ENCODE measurements at places on chromosomes 6 and 20.

DNA sequence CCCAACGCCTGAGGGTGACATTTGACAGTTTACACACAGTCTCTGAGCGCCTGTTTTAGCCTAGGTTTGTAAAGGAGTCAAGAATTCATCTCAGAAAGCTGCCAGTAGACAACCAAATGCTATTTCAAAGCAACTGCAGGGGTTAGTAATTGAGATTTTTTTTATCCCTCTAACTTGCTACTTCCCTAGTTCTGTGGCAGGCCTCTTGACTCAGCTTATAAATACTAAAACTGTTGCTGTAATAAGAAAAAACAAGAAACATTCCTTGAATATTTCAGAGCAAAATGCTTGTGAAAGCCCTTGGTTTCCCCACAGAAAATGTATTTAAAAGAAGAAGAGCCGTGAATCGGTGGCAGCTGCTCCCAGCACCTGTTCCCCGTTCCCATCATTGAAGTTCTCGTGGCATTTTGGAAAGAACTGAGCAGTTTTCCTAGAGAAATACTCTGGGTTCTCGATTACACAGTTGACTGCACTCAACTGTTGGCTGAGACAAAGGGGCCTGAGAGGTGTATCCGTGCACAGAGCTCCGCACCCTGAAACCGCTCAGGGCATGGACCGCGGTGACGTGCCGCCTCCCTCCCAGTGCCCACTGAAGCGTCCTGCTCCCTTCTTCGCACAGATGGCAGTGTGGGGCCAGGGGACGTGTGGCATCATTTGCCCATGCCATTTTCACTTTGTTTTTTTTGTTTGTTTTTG, 20.9 kb downstream of the DLL1 start:
- DNase-seq, result no peak

- no peak for DNase-seq
Measured at GRCh38 chr6:29216528-29216927, 45.8 kb downstream of the OR2J2 start.

GRCh38 chr6:1524040-1524480, 85.7 kb upstream of the FOXC1 start:
- DNase-seq, result no peak

DNA sequence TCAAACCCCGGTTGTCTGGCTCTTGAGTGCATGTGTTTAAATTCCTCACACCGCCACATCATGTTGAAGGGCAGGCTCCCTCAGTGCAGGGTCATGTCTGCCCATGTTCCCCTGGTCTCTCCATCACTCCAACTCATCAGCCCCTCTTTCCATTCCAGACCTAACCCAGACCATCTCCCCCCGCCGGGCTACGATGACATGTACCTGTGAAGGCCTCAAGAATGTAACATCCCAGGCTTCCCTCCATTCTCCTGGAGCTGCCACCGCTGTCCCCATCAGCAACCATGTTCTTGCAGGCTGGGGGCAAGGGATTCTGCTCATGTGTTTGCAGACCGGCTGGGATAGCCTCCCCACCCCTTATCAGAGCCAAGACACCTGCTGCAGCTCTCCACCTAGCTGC, 19.9 kb downstream of the TMEM74B start:
- DNase-seq, result no peak

GRCh38 chr6:71399279-71399678, 110.7 kb downstream of the OGFRL1 start:
- no peak for DNase-seq

DNA sequence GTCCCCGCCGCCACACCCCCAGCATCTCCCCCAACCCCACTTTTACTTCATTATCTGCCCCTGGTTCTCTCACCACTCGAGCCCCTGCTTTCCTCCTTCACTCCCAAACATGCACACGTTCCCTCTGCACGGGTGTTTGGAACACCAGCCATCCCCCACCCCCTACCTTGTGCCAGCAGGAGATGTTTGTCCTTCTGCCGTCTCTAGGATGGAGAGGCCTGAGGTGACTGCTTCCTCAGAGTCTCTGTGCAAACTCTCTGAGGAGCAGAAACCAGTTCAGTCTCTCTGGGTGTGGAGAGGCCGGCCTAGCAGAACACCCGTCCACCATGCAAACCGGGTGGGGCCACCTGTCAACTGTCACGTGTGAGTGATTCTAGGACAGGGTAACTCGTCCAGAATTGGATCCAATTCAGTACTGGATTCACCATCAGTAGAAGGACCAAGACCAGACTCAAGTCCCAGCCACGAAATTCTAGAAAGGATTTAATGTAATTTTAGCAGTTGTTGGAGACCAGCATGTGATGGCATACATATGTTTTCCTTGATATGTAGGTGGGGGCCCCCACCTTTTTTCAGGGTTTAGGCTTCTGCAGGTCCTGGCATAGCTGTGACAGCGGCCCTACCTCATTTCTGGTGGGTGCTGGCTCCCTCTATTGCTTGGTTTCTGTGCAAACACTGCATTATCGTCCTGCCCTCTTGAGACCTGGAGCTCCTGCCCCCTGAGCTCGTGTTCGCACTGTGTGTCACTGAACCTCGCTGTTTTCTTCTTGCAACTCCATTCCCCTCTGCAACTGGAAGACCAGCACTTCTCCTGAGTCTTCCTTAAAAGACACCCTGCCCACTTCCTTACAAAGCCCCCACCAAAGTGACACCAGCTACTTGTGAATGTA, at the start of gene RAET1E:
Gene RAET1E, minus strand, starts transcription at position 259 of the 890 bp plus-strand sequence. CDS start 7,212 bp downstream, outside the sequence.
- DNase-seq, result no peak

DNA sequence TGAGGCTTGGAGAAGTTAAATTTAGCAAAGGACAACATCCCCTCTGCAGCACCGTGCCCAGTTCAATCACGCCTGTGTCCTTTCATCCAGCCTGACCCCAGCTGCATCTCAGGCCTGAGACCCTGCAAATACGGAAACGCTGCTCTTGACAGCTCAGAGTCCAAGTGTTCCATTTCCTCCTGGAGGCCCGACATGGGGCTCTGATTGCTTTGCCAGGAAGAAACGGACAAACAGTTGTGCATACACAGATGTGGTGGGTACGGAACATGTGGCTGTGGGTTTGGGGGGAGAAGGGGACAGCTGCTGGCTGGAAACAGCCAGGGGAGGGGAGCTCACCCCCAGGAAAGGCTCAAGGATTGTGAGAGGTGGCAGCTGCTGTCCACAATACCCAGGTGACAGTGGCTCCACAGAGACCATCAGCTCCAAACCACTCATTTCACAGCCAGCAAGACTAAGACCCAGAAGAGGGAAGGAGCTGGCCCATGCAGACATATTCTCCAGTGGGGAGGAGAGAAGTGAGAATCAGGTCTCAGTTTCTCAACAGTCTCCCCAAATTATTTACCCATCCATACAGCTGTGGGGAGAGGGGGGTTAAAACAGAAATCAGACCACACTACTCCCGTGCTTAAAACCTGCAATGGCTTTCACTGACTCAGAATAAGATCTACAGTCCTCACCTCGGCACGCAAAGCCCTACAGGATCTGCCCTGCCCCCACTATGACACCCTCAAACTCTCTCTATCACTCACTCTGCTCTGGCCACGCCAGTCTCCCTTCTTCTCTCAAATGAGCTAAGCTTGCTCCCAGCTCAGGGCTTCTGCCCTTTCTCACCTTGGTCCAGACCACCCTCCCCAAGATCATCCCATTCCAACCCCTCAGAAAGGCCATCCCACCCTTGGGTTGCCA, 89.1 kb downstream of the PREX1 start:
- no peak for DNase-seq

DNA sequence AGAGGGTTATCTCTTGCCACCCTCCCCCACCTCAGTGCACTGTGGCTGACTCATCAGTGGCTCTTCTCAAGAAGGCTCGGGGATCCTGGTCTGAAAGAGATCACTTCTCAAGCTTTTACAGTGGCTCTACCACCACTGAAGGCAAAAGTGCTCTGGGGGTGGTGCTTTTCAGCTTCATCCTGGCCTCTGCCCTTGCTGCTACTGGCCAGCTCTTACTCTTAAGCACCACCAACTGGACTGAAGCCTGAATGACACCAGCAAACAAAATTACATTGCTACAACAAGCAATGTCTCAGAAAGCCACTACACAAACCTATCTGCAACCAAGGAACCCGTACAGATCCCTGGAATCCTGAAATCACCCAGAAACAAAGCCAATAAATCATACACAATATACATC, 402.1 kb downstream of the EPHA7 start:
- DNase-seq, result peak; percentile 18

- no peak for DNase-seq
Measured at GRCh38 chr6:14092316-14092715, 25.3 kb upstream of the CD83 start.

DNA sequence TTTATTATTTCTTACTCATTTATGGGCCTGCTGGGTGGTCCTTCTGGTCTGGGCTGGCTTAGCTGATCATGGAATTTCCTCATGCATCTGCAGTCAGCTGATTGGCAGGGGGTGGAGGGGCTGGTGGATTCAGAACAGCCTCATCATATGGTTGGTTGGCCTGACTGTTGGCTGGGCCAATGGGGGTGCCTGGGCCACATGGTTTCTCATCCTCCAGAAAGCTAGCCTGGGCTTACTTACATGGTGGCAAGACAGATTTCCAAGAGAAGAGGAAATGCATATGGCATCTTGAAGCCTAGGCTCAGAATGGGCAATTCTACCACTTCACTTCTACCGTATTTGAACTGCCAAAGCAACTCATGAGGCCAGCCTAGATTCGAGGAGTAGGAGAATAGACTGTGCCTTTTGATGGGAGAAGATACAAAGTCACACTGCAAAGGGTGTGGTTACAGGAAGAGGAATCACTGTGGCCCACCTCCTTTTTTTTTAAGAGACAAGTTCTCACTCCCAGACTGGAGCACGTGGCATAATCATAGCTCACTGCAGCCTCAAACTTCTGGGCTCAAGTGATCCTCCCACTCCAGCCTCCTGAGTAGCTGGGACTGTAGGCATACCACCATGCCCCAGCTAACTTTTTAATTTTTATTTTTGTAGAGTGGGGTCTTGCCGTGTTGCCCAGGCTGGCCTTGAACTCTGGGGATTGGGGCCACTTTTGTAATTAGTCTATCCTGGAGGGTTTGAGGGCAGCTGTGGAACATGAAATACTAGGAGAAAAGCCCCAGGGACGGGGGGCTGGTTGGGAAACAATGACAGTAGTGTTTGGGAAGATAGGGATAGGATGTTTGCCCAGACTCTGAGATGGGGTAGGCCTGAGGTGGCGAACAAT, 47.6 kb upstream of the RNF24 start:
- DNase-seq, result no peak

- DNase-seq, result no peak
Measured at GRCh38 chr6:25608558-25609174, 43.3 kb upstream of the SCGN start.

DNA sequence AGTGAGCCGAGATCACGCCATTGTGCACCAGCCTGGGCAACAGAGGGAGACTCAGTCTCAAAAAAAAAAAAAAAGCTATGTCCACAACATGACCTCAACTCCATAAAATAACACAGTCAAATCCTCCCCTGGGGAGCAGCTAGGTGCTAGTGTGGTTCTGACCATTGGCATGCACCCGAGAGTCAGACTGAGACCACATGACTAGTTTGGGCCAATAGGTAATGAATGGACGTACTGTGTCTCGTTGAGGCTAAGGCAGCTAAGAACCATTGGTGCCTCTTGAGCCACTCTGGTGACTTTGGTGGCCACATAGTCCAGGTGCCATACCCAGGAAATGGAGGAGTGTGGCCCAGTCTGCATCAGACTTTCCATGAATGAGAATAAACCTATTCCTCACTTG, 40.3 kb downstream of the ATP9A start:
- DNase-seq, result no peak

DNA sequence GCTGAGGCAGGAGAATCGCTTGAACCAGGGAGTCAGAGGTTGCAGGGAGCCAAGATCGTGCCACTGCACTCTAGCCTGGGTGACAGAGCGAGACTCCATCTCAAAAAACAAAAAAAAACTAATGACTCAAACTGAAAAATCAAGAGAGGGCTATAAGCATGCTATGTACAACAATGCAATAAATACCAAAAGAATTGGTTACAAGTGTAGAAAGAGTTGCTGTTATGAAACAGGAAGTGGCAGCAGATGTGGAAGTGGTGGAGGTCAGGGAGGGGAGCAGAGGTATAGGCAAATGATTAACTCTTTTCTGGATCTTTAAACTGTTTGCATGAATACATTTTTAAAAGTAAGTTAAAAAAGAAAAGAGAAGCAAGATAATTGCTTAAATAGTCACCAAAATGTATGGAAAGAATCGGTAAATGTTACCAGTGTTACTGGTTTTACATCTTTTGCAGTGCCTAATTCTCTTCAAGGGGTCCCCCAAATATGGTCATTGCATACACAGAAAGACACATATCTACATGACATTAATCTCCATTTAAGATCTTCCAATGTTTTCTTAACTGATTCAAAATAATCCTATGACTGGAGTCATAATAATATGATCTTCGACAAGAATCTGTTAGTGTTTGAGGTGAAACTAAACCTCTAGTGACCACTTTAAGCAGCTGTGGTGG, 15.0 kb downstream of the CALHM6 start:
- DNase-seq, result no peak

- no peak for DNase-seq
Measured at GRCh38 chr20:24739746-24740145, 209.3 kb upstream of the CST7 start.

DNA sequence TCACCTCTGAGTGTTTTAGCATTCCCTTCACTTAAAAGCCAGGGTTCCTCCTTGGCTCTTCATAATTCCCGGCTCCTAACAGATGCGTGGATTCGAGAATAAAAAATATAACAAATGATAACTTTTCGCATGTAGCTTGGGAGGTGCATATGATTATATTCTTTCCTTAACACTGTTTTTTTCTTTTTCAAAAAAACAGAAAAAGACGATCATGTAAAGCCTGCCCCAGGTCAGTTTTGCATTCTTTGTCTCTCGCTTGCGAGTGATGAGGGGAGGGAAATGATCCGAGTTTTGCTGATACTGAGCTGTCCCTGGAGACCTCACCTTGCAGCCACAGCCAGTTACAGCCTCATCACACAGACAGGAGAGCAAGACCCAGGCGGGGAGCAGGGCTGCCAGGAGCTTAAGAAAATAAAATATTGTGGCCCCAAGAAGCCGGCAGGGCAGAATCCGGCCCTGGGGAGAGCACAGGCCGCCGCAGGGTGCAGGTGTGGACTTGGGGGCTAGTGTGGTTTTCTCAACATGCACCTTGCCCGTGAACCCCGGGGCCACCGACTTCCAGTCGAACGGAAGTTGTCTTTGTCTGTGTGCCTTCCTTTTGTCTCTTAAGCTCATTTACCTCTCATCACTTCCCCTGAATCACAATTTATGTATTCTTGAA, 301.8 kb downstream of the TAF4 start:
- no peak for DNase-seq

GRCh38 chr6:6495851-6496250, 92.7 kb upstream of the LY86 start:
- DNase-seq, result no peak

DNA sequence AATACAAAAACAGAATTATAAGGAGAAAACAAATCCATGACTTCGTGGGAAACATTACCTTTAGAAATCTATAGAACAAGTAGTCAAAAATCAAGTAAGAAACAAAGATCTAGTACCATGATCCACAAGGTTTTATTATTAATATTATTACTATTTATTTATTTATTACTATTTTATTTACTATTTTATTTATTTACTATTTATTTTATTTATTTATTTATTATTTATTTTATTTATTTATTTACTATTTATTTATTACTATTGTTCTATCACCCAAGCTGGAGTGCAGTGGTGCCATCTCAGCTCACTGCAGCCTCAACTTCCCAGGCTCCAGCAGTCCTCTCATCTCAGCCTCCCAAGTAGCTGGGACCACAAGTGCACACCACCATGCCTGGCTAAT, 13.5 kb upstream of the ELMO2 start:
- no peak for DNase-seq

Measured in WERI-Rb-1 (cell line).